COLO829 (cell line): ENCODE measurements at places on chromosomes 12 and 14.
A peak's percentile ranks its signal among the peaks of the same experiment; 100 is the strongest.

- DNase-seq = no peak
These were observed 36.4 kb upstream of the NR1H4 start for GRCh38 chr12:100437038-100437841.

DNA sequence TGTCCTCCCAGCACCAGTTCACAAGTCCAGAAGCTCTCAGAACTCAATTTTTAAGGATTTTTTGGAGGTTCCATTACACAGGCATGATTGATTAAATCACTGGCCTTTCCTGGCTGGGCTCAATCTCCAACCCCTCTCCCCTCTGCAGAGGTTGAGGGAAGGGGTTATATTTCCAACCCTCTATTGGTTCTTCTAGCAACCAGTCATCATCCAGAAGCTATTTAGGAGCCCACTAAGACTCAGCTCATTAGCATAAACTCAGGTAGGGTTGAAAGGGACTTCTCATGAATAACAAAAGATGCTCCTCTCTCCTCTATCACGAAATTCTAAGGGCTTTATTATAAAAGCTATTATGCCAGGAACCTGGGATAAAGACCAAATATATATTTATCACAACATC is 41.5 kb downstream of the SPPL3 start:
- no peak for DNase-seq

GRCh38 chr12:10466311-10466710 is 13.1 kb upstream of the KLRC1 start:
- DNase-seq = no peak

DNA sequence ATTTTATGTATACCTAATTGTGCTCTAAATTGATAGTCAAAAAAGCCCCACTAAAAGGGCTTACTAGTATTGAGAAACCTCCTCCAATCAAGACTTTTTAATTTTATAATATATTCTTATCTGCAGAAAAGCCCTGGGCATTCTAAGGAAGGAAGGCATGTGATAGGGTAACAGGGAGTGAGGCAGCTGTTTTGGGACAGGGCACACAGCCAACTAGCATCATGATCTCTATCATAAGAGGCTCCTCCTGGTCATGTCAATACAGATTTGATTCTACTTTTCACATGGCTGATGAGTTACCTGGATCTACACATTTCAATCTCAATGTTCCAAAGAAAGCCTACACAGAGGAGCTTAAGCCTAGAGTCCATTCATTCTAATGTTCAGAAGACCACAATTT is 9.1 kb downstream of the ADAM20 start:
- no peak for DNase-seq

DNA sequence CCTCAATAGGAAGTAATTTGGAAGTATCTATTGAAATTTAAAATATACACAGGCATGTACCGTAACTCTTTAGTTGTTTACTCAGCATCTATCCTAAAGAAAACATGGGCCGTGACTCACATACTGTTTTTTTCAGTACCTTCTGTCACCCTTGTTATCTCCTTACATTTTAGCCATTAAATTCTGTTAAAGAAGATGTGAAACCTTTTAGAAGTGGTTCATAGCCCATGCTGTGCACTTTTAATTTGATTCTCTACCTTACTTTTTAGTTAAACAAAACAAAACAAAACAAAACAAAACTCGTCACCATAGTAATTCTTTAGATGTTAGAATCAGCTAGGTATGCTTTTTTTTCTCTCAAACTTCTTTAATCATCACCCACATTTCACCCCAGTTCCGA is 494.4 kb upstream of the RGS6 start:
- no peak for DNase-seq

GRCh38 chr12:38898001-38898684 is 7.2 kb downstream of the CPNE8 start:
- DNase-seq = no peak

- DNase-seq = no peak
These were observed 15.0 kb upstream of the KRT73 start for GRCh38 chr12:52633383-52633782.

DNA sequence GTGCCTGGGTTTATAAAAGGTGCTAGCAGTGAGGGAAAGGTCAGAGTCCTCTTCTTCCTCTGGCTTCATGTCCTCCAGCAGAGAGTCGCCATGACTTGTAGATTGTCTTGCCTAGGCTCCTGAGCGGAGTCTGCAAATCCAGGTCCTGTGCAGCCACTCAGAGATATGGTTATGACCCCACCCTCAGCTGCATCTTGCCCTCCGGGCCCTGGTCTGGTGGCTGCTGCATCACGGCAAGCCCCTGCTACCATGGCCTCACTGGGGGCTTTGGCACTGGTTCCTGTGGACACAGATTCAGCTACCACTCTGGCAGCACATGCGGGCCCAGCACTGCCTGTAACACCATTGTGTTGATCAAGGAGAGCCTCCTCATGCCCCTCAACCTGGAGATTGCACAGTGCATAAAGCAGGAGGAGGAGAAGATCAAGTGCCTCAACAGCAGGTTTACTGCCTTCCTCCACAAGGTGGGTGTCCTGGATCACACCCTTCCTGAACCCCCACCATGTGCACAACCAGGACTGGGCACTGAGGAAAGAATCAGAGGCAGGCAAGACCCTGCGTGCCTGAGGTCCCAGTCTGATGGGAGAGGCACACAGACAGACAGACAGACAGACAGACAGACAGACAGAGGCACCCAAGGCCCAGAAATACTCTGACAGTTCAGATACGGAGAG is 10.5 kb upstream of the KRT86 start:
- no peak for DNase-seq

DNA sequence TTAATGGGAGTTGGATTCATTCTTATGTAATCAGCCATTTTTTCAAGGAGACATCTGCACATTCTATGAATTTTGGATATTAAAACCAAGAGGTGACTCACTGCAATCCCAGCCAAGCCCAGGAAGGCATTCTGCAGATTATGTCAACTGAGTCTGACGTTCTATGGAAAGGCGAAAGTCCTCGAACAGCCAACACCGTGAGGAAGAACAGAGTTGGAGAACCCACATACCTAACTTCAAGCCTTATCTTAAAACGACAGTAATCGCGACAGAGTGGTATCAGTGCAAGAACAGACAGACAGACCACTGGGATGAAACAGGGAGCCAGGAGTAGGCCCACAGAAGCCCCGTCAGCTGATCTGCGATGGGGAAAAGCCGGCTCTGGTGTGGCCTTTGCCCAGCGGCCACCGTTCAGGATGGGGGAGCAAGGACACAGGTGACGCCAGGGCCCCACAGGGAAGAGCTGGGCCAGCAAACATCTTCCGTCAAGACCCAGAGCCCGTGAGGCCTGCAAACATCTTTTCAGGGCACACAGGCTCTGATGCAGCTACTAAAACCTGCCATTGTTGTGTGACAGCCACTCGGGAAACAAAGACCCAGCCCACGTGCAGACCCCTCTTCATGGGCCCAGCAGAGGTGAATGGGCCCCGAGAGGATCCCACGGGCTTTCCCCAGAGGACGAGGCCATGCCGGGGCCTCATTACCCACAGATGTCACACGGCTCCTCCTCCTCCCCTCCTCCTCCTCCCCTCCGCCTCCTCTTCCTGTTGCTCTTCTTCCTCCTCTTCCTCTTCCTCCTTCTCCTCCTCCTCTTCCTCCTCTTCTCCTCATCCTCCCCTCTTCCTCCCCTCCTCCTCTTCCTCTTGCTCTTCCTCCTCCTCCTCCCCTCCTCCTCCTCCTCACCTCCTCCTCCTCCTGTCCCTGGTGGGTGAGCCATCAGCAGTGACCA is 277.6 kb downstream of the ADGRD1 start:
- no peak for DNase-seq

- no peak for DNase-seq
These were observed 66.7 kb downstream of the CCDC88C start for GRCh38 chr14:91350813-91351511.

DNA sequence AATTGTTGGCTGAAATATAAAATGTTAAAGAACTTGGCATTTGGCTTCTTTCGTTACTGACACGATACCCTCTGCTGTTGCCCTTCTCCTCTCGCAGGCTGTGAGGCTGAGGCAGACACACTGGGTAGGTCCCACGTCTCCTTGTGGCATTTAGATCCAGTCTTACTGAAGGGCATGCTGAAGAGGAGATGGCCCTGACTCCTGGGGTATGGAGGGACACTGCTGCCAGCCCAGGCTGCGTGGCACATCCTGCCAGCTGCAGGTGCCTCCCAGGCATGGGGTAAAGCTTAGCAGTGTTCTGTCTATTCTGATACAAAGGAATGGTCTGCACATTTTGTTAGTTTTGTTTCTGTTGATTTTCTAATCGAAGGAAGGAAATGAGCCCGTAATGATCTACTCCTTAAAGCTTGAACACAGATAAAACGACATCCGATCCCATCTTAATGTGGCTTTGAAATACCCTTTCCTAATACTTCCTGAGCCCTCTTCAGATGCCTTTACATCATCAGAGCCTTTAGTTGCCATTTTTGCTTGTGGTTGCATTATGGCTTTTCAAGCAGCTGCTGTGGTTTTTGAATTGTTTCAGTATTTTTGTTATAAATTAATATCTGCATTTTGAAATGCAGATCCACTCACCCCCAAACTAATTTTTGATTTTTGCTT is 61.1 kb downstream of the WDR20 start:
- no peak for DNase-seq

DNA sequence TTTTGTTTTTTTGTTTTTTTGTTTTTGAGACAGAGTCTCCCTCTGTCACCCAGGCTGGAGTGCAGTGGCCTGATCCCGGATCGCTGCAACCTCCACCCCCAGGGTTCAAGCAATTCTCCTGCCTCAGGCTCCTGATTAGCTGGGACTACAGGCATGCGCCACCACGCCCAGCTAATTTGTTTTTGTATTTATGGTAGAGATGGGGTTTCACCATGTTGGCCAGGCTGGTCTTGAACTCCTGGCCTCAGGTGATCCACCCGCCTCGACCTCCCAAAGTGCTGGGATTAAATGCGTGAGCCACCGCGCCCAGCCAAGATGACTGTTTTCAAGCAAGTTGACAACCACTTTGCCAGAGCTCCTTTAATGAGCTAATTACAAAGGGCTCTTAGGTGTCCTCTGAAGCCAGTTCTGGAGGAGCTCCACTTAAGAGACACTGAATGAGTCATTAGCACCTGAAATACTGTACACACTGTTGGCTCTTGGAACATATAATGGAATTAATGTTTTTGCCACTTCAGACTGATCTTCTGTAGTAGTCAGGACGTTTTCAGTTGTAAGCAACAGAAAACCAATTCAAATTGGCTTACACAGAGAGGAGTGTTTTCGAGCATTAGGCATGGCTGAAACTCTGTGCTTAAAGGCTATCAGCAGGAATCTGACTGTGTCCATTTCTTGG is 55.4 kb upstream of the MED13L start:
- DNase-seq = no peak

GRCh38 chr14:74141703-74142102 is 56.9 kb downstream of the LIN52 start:
- DNase-seq = no peak

DNA sequence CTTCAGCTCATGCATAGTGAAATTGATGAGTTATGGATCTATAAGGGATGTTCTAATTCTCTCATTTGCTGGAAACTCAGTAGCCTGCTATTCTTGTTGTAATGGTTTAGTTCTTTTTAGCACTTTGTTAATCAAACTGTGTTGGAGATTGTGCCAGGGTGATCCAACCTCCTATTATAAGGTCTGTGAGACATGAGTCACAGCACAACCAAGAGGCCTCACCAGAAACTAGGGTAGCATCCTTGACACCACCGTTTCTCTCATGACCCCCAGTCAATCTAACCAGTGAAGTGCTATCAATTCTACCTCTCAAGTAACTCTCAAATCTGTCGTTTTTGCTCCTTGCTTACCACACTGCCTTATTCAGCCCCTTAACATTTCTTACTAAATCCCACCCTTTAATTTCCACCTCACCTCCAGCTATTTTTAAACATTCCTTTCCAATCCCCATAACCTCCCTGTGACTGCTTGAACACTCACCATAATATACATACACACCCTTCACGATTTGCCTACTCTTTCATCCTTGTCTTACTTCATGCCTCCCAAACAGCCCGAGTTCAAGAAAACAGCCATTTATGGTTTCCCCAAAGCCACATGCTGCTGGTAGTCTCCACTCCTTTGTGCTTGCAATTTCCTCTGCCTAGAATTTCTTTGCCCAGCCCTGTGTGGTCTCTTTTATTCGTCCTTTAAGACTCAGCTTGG is 53.9 kb upstream of the NUDT4 start:
- DNase-seq = no peak

- peak; percentile 38 for DNase-seq
These were observed 271.4 kb downstream of the DUSP6 start for GRCh38 chr12:89080793-89081465.
